ENCODE measurements at places on chromosomes 1 and 21.

GRCh38 chr1:18373882-18374493, 106.7 kb upstream of the KLHDC7A start:
- DNase-seq, result no peak
- no peaks in the 10 kb centered on the region for H3K36me3 ChIP-seq
- H3K27ac ChIP-seq, result no peak overlapping the region
- peaks cover 34% of the 10 kb centered on the region for H3K27me3 ChIP-seq

- H3K4me1 ChIP-seq, result no peaks in the 10 kb centered on the region
- no peak overlapping the region for H3K4me3 ChIP-seq
- DNase-seq, result no peak
- no peak overlapping the region for H3K27ac ChIP-seq
- H3K27me3 ChIP-seq, result no peaks in the 10 kb centered on the region
These were observed 41.5 kb downstream of the UBE4B start for GRCh38 chr1:10074059-10074851.

DNA sequence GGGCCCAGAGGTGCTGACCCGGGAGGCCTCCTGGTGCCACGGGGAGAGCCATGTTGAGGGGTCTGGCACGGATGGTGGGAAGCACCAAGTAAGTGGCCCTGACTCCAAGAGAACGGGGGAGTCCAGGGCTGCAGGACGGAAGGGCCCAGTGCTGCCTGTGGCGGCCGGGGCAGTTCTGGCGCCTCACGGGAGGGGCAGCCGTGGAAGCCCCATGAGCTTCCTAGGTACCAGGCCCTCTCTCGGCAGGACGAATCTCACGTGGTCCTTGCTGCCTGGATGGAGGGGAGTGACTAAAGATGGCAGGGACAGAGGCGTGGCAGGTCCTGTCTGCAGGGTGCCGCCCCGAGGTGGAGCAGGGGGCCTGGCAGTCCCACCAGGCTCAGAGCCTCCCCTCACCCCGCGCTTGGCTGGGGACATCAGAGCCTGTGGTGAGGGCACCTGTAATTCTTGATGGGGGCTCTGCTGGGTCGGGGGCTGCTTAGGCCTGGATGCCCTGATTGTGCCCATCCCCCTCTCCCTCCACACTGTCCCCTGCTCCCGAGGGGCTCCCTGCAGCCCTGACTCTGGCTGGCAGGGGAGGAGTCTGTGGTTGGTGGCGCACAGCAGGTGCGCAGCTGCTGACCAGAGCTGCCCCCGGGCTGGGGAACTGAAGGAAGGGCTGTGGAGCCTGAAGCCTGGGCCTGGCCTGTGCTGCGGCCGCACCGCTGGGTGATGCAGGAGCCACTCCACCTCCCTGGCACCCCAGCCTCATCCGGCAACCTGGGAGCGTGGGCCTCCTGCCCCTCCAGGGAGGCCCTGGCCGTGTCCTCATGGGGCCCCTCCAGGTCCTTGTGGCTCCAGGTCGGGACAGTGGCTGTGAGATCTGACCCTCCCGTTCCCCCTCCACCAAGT, 31.4 kb downstream of the POFUT2 start:
- H3K27me3 ChIP-seq, result peaks cover 46% of the 10 kb centered on the region
- H3K27ac ChIP-seq, result no peak overlapping the region
- no peak overlapping the region for H3K4me3 ChIP-seq
- no peaks in the 10 kb centered on the region for H3K36me3 ChIP-seq

DNA sequence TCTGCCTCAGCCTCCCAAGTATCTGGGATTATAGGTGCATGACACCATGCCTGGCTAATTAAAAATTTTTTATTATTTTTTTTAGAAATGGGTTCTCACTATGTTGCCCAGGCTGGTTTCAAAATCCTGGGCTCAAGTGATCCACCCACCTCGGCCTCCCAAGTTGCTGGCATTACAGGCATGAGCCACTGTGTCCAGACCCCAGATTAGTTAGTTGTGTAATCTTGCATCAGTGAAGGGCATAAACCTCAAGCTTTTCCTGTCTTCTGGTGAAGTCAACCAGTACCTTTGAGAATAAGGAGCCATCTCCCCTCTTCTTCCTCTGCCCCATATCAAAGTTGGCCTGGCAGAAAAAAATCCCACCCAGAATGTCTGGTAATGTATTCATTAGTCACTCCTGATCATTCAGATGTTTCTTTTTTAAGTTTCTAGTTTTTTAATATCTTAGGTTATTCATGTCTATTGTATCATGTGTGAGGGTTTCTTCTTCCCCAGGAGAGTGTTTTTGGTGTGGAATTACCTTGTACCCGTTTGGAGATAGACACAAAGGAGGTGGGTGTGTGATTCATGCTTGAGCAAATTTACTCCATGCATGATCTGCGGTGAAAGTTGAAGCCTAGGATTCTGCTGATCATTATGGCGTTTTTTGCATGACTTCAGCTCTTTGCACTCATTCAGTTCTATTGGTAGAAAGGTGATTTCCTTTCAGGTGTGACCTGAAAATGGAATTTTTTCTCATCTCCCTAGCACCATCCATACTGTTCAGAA, 144.0 kb downstream of the FMN2 start:
- H3K36me3 ChIP-seq, result no peaks in the 10 kb centered on the region
- H3K27ac ChIP-seq, result no peak overlapping the region
- H3K27me3 ChIP-seq, result no peaks in the 10 kb centered on the region
- H3K4me3 ChIP-seq, result no peak overlapping the region
- DNase-seq, result no peak

- H3K27ac ChIP-seq, result no peak overlapping the region
- no peaks in the 10 kb centered on the region for H3K27me3 ChIP-seq
- no peaks in the 10 kb centered on the region for H3K36me3 ChIP-seq
- H3K4me1 ChIP-seq, result no peaks in the 10 kb centered on the region
These were observed 444.7 kb downstream of the ADGRL2 start for GRCh38 chr1:82245345-82246014.
